ENCODE measurements at places on chromosomes 2 and 18.

GRCh38 chr18:574865-575645, 5.1 kb upstream of the CETN1 start:
- no peak for DNase-seq

DNA sequence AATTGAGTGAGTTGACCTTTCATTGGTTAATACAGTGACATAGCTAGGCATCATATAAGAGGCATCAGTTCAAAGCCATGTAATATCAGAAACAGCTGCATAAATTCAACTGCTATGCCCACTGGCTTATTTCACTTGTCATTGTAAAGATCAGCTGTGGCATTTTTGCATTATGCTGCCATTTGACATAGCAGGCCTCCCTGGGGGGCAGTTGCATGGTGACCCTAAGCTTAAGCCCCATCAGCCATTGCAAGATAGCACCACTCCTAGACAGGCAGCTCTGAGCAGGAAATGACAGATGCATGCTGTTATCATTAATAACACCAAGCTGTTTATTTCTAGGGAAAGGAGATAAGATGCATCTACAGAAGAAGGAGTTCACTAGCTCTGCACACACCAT, 233.4 kb upstream of the CNTNAP5 start:
- no peak for DNase-seq

- DNase-seq, result no peak
Measured at GRCh38 chr2:107751936-107752335, 74.8 kb upstream of the RGPD4 start.

DNA sequence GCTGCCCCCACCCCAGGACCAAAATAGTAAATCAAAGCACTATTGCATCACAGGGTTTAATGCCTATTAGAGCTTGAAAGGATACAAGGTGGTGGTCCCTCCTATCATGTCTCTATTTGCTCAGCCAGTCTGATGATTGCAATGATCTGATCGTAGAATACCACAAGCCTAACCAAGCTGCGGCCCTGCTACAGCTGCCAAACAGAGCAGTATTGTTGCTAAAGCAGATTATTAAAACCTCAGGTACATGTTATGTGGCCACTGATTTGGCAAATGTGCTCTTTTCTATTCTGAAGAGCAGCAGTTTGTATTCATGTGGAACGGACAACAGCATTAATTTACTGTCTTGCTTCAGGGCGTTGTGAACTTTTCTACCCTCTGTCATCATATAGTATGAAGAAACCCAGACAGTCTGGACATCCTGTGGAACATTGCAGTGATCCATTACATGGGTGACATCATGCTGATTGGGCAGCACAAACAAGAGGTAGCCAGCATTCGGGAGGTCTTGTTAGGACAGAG, 8.4 kb upstream of the VAPA start:
- DNase-seq, result no peak

DNA sequence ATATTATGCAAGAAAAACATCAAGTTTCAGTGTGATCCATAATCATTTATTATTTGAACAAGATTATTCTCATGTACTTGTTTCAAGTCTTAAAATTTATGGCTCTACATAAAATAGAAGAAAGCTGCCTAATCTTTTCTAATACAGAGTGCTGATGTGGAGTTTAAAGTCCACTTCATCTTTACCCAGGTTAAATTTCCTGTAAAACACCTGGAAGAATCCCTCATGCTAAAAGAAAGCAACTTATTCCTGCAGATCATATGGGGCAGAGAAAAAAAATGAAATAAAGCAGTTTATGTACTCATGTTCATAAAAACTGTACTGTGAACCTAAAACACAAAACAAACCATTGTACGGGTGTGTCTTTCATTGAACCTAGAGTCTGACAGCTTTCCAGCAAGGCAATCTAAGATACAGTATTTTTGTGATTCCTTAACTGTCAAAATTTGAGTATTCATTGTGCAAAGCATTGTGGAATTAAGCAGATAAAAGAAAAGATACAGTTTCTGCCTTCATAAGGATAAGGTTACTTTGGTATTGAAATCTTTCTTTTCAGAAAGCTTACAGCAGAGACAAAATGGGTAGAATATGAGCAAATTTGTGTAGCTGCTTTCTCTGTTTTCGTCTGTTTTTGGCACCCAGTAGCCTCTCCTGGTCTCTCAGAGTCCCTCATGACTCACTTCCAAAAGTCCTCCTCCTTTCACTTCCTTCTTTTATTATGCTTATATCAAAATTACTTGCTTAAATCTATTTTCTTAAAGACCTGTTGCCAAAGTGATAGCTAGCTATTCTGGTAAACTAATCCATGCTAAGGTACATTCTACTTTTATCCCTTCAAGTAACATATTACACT, 26.9 kb upstream of the GLS start:
- DNase-seq, result no peak

- no peak for DNase-seq
Measured at GRCh38 chr2:185757356-185757755, 18.8 kb downstream of the FSIP2 start.

- no peak for DNase-seq
Measured at GRCh38 chr2:144462266-144462665, 57.7 kb downstream of the ZEB2 start.

GRCh38 chr18:50850307-50851065, 28.4 kb upstream of the ME2 start:
- no peak for DNase-seq

GRCh38 chr2:207939342-207940108, 85.8 kb downstream of the PLEKHM3 start:
- no peak for DNase-seq

DNA sequence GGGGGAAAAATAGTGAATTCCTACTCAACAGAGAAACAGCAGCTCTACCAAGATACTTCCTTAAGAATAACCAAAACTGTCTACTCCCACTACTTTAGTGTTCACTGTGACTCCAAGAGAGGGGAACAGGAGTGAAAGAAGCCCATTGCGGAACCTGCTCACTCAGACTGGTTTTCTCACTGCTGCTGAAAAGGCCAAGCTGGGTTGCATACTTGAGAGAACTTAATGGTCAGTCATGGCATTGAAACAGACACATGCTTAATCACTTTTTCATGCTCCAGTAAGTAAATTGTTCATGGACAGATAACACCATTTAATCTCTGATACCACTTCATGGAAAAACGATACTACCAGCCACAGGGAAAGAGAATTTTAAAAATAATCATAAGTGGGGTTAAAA, 35.7 kb upstream of the SLC8A1 start:
- DNase-seq, result no peak

DNA sequence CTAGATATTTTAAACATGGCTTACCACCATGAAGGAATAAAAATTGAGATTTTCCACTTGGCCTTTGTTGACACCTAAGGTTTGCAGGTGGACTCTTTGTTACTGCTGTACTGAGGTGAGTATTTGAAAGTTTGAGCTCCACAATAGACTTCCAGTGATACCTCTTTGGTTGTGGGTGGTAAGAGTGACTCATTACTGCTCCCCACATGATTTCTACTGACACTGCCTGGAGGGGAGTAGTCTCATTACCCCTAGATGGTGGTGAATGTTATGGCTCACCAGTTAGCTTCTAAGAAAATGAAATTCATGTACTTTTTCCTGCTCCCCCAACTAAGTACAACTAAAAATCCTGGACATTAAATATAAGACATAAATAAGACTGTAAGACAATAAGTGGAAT, 1183.1 kb upstream of the TMEFF2 start:
- DNase-seq, result no peak

DNA sequence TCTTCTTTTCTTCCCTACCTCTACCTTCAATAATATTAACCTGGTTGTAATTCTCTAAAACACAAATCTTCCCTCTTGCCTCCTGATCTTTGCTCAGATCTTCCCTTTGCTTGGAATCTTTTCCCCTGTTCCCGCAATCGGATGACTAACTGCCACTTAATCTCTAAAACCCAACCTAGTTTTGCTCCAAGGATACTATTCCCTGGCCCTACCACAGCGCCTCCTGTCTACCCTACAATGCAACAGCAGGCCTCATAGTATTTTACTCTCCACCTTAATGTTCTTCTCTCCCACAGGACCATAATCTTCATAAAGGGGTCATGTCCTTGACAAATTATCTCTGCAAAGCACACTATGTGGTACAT, 246.8 kb upstream of the TNP1 start:
- peak; percentile 18 for DNase-seq

DNA sequence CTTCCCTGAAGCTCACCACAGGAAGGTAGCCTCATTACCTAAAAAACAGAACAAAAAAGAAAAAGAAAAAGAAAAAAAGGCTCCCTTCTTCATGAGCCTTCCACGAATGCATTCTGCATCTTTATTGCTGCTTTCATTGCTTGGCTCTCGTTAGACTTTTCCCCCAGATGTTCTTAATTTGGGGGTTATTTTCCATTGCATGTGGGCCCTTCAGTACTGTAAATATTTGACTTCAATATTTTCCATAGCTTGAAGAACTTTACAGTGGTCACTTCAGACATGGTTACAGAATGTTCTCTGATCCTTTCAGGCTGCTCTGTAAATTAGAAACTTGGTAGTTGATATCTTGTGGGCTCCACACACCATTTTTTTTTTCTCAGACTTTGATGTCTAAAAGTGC, 65.6 kb upstream of the COPS8 start:
- no peak for DNase-seq

DNA sequence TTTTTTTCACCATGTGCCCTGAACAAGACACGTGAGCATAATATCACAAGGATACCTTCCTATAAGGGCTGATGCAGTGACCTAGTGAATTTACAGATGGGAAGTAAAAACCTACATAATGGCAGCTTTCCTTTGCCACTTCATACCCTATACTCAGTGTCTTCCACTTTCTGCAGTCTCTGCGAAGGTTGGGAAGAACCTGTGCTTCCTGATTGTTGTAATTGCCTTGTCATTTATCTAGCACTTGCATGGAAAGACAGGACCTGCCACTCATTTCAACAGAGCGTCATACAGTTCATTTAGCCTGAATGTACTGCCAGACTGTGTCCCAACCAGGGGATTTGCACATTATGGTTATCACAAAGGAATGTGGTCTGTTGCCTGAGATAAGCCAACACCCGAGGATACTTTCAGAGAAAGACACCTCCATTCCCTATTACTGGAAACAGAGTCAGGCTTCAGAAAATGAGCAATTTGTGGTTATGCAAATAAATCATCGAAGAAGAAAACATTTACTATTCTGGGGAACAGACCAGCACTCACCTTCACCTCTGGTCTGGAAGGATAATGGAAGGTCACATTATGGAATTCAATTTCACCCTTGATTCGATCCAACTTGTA, 55.0 kb downstream of the ABCB11 start:
- no peak for DNase-seq

- peak; percentile 85 for DNase-seq
Measured at GRCh38 chr18:32552421-32553030, 81.8 kb upstream of the GAREM1 start.

- no peak for DNase-seq
Measured at GRCh38 chr2:196980473-196980872, 54.0 kb upstream of the PGAP1 start.

DNA sequence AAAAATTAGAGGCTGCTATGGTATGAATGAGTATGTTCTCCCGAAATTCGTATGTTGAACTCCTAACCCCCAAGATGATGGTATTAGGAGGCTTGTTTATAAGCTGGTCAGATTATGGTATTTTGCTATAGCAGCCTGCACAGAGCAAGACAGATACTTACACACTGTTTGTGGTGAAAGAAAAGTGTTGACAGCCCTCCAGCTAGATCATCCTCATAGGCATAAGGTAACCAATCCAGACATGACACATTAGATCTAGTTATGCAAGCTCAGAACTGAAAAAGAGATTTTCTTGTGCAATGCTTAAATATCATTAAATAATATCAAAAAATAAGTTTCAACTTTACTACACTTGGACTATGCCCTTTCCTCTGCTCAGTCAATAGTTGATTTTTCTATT, 107.1 kb downstream of the ABCA12 start:
- DNase-seq, result no peak

DNA sequence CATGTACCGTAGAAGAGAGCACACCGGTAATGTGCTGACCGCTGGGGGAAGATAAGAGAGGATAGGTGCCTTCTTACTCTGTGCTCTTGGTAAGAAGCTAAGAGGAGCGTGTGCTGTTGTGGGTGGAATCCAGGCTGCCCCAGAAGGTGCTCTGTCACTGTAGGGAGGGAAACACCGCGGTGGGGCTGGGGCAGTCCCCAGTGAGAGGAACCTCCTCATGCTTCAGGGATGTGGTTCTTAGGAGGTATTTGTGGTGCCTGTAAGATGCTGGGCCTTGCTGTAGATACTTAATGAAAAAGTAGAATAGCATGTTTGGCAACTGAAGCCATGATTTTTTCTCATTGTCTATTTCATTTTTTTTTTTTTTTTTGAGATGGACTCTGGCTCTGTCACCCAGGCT, 1.1 kb downstream of the COLEC11 start:
- DNase-seq, result no peak

DNA sequence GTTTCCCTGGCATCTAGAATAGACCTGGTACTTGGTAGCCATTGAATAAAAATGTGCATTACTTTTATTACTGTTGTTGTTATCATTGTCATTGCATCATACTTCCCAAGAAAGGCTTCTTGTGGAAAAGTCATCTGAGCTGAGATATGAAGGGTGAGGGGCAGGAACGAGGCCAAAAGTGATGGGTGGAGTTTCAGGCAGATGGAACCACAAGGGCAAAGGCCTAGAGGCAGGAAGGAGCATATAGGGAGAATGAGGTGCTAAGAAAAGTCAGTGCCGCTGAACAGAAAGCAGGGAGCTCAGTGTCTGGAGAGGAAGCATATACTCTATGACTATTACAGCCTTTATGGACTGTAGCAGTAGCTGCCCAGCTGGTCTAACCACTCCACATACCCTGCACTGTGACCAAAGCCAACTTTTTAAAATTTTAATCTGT, 219.3 kb downstream of the SPP2 start:
- DNase-seq, result no peak

GRCh38 chr2:193841384-193842150, 1646.8 kb upstream of the TMEFF2 start:
- DNase-seq, result no peak

DNA sequence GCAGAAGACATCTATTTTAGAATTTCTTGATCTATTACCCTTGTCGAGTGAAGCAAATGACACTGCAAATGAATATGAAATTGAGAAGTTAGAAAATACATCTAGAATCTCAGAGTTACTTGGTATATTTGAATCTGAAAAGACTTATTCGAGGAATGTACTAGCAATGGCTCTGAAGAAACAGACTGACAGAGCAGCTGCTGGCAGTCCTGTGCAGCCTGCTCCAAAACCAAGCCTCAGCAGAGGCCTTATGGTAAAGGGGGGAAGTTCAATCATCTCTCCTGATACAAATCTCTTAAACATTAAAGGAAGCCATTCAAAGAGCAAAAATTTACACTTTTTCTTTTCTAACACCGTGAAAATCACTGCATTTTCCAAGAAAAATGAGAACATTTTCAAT, 370.4 kb downstream of the XIRP2 start:
- DNase-seq, result no peak

Measured in HEK293T (cell line).